ENCODE measurements at places on chromosomes 13 and 19.

GRCh38 chr19:35797663-35798062 lies 15.0 kb downstream of the PRODH2 start:
- no peak for DNase-seq

- no peak for DNase-seq
Measured at GRCh38 chr13:109737046-109737573, 49.3 kb downstream of the IRS2 start.

DNA sequence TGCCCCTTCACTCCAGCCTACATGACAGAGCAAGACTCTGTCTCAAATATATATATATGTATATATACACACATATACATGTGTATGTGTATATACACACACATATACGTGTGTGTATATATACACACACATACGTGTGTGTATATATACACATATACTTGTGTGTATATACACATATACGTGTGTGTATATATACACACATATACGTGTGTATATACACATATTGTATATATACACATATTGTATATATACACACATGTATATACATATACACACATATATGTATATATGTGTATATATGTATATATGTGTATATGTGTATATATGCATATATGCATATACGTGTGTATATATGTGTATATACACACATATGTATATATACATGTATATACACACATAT lies 173.3 kb downstream of the GPC5 start:
- DNase-seq, result no peak

GRCh38 chr13:109412283-109412901 lies 374.0 kb downstream of the IRS2 start:
- peak; percentile 46 for DNase-seq

- DNase-seq, result no peak
Measured at GRCh38 chr19:43723588-43723987, 7.7 kb downstream of the IRGC start.

- no peak for DNase-seq
Measured at GRCh38 chr19:9431475-9431874, 3.9 kb downstream of the ZNF266 start.

GRCh38 chr13:107866032-107866940 lies 349.1 kb downstream of the LIG4 start:
- DNase-seq, result no peak

GRCh38 chr19:48896191-48896720 lies 2.3 kb downstream of the TULP2 start:
- DNase-seq, result no peak

DNA sequence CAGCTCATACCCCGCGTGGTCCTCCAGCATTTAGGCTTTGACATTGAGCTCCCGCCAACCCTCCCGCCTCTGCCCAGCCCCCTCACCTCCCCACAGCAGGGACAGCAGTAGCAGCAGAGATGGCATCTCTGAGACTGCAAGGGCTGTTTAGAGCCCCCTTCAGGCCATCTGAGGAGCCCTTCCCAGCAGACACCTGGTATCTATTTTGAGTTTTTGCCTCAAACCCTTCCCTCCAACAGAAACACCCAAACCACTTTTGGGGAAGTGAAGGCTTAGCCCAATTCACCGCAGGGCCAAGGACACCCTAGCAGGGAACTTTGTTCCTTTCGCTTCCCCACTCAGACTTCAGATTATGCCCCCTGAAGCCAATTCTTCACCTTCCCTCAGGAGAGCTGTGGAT lies 6.3 kb upstream of the ZNF175 start:
- DNase-seq, result no peak

DNA sequence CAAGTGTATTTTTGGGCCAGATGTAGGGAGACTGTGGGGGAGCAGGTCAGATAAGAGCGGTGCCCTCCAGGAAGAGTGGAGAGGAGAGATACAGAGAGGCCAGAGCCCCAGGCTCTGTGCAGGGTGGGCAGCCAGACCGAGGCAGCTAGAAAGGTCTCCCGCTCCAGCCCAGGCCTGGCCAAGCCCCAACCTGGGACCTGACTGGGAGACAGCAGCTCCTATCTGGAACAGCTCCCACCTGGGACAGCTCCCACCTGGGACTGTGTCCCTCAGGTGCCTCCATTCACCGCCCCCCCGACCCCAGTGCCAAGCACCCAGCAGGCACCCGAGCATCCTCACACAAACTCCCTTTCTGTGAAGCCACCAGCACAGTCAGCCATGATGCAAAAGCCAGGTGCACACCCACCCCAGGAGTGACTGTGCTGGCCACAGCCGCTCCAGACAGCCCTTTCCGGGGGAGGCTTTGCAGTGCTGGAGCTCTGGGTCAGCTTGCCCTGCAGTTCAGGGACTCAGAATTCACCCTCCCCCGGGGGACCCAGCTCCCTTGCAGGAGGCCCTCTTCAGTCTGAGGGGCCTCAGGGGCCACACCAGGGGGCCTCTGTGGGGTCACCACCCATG lies 2.1 kb upstream of the GRTP1 start:
- DNase-seq, result no peak

GRCh38 chr19:16330368-16330801 lies 5.8 kb downstream of the KLF2 start:
- DNase-seq, result no peak

- DNase-seq, result no peak
Measured at GRCh38 chr13:54394908-54395307, 1366.3 kb downstream of the OLFM4 start.

DNA sequence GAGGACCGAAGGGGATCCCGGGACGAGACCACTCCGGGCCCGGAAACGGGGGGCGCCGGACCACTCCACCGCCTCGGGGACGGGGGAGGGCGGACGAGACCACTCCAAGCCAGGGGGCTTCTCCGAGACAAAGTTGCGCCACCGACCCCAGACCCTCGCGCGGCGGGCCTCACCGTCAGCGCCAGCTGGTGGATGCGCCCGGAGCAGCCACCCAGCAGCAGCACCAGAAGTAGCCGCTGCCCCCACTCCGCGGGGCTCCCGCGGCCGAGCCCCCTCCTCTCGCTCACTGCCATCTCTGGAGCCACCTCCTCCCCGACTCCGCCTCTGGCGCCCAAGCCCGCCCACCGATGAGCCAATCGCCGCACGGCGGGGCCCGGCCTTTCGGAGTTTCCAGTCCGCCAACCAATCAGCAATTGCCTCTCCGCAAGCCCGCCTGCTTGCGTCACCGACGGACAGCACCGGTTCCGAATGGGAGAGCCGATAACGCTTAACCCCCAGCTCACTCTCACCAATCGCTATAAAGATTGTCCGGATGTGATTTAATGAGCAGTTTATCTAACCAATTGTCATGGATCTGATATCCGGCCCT lies at the start of gene GPR108:
TSS of gene GPR108 (minus strand) at position 297 of the 589 bp plus-strand sequence. CDS start at position 293, 4 bp downstream.
- DNase-seq, result peak; percentile 100

- DNase-seq, result peak; percentile 31
Measured at GRCh38 chr13:69319656-69320055, 788.0 kb upstream of the ATXN8OS start.

DNA sequence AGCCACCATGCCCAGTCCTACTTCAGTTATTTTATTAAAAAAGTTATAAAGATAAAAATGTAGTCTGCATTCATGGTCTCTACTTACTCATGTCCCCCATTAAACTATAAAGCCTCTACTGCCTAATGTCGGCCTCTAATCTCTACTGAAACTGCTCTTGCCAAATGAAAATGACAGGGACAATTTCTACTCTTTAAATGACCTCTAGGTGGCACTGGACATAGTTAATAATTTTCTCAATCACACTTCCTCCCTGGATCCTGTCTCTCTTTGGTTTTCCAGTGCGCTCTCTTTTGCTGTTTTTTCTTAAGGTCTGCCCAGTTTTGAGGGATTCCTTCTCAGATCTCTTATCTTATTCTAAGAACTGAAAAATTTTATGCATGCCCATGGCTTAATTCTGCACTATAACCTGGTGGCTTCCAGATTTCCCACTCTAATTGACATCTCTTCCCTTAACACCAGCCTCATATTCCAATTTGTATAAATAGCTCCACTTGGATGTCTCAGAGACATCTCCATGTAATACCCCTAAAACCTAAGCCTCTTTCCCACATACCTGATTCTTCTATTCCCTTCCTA lies 54.3 kb downstream of the MTMR6 start:
- no peak for DNase-seq

- no peak for DNase-seq
Measured at GRCh38 chr19:7925171-7925851, 624 bp downstream of the CTXN1 start.

GRCh38 chr19:897442-898039 lies 4.3 kb downstream of the RNU6-9 start:
- no peak for DNase-seq

GRCh38 chr13:76832258-76832988 lies 53.8 kb downstream of the KCTD12 start:
- no peak for DNase-seq

- no peak for DNase-seq
Measured at GRCh38 chr13:46666727-46667456, 113.9 kb downstream of the LRCH1 start.

DNA sequence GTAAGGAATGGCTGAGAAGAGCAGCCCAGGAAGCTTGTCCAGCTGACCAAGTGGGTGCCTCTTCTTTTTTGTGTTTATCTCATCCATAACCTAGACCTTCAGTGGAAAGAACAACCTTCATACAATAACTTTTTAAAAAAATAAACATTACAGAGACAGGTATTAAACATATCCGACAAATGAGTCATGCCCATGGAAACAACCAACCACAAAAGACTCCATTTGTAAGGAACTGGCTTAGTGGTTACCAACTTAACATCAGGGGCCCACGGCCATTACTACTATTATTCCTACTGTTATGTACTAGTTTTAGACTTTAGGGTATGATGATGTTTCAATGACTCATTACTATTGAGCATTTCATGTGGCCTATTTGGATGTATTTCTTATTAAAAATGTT lies 191.7 kb upstream of the SERP2 start:
- DNase-seq, result no peak

- DNase-seq, result no peak
Measured at GRCh38 chr19:9565900-9566705, 18.2 kb downstream of the ZNF121 start.

GRCh38 chr13:60753641-60754040 lies 356.6 kb downstream of the TDRD3 start:
- DNase-seq, result no peak

- DNase-seq, result no peak
Measured at GRCh38 chr19:54017261-54017660, 25.8 kb downstream of the CACNG6 start.

- peak; percentile 16 for DNase-seq
Measured at GRCh38 chr13:74061926-74062595, 72.1 kb downstream of the KLF12 start.

DNA sequence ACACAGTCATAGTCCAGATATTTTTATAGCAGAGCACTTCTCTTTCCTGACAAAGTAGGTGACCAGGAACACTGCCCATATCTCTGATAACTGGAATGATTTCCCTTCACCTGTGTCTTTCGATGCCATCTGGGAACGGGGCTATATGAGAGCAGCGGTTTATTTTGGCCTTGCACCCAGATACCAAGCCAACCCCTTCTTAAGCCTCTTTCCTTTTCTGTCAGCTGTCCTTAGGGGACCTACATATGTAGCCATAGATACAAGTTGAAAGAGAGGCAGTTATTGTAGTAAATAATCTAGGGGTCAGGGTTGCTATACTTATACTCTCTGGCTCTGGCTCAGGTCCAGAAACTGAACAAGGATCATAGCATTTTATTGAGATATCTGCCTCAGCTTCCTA lies 128.8 kb downstream of the NHLRC3 start:
- DNase-seq, result no peak

GRCh38 chr19:30289336-30289735 lies 82.8 kb upstream of the ZNF536 start:
- DNase-seq, result no peak

DNA sequence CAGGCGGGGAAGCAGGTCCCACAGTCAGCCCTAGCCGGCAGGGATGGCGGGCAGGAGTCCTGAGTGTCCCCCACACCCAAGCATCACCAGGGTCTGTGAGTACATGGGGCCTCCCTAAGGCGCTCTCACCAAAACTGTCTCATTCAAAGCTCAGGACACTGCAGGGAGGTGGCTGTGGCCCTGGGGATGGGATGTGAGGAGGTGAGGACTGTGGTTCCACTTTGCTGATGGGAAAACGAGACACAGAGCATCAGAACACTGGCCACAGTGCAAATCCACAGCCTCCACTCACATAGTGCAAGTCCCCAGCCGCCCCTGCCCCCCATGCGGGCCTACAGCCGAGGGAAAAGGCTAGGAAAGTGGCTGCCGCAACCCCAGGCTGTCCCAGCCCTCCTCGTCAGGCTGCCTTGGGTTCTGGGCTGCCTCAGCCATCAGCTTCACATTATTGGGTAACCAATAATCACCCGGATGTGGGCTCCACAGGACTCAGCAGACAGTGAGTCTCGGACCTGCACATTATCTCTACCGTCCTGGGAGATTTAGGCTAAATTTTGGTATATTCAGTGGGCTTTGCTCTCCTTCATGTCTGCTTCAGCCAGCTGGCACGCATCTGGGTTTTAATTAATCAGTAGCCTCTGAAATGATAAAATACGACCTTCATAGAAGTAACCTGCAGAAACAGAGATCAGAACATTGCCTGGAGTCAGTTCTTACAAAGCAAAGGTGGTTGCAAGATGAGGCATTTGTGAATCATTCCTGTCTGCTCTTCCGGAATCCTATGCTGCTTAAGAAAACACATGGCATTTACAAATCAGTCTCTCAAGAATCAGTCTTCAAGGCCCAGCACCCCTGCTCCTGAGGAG lies 77.0 kb downstream of the SOX1 start:
- no peak for DNase-seq

GRCh38 chr13:84430446-84430845 lies 548.2 kb upstream of the SLITRK1 start:
- DNase-seq, result no peak

- no peak for DNase-seq
Measured at GRCh38 chr19:3269916-3270671, 45.6 kb downstream of the CELF5 start.

DNA sequence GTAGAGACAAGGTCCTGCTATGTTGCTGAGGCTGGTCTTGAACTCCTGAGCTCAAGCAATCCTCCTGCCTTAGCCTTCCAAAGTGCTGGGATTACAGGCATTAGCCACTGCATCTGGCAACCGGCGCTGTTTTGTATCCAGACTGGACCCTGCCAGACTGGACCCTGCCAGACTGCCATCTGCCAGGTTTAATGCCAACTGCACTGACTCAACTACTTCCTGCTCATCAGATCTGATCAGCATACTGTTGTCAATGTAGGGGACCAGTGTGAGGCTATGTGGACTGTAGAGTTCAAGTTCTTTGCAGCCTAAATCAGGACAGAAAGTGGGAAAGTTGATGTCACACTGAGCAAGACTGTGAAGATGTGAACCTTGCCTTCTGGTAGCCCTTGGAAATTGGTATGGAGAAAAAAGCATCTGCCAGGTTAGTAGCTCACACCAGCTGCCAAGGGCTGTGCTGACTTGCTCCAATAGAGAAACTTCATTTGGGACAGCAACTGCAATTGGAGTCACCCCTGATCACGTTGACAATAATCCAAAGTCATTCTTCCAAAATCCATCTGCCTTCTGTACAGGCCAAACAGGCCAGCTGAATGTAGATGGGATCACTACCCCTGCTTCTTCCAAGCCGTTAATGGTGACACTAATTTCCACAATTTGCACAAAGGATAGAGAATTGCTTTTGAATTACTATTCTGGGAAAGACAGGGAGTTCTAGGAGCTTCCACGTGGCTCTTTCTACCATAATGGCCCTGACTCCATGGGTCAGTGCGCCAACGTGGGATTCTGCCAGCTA lies 36.8 kb upstream of the ATP1A3 start:
- no peak for DNase-seq

Measured in fibroblast of skin of left quadriceps (primary cell).